ENCODE measurements at places on chromosomes 12 and 14.
A peak's percentile ranks its signal among the peaks of the same experiment; 100 is the strongest.

DNA sequence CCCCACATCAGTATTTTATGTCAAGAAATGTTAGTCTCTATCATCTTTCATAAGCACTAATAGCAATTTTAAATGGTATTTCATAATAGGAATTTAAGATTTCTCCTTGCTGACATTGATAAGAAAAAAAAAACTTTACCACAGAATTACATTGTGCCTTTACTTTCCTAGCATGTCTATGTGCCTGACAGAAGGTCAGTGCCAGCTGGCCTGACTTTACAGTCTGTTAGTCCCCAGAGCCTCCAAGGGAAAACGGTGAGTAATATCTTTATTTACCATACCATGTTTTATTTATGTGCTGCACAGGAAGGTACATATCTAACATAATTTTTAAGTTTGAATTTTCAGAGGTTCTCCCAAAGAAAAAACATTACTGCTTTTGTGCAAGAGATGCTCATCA lies 152.0 kb upstream of the AEBP2 start:
- no peak for DNase-seq

DNA sequence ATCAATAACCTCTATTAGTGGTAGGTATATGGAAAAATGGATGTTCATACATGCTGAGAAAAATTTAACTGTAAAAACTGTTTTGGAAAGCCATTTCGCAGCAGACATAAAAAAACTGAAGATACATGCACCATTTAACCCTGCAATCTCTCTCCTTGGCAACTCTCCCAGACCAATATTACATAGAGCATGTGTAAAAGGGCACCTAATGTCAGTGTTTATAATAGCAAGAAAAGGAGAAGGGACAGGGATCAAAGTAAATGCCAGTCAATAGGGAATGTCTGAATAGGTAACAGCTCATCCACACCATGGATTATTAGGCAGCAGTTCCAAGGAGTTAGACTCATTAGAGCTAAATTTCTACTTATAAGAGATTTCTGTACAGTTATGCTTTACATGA lies 77.2 kb downstream of the BTG1 start:
- DNase-seq = no peak

DNA sequence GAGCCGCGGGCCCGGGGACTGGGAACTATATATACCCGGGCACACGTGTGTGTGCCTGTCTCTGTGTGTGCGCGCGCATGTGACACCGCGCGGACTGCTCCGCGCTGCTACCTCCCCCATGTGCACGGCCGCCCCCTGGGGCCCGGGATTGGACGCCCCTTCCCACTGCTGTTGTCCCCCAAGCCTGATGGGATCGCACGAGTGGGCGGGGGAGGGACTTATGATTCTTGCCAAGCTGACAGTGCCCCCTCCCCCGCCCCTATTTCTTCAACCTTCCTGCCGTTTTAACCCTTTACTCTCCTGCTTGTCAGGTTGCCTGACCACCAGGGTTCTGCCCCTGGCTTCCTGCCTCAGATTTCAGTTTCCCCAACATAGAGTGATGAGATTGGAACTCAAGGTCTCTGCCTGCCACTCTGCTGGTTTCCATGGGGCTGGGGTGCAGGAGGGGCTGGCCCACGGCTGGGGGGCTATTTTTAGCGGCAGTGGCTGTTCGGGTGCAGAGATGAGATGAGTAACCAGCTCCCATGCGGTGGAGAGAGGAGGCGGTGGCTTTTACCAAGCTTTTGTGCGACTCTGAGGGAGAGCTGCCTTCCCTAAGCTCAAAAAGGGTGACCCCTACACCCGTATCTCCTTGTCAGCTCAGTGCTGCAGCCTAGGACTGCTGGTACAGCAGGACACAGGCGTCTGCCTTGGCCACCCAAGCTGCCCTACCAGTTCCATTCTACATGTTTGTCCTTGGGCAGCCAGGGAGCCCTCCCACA lies at the start of gene DDN:
Gene DDN, minus strand, starts transcription at position 5 of the 761 bp plus-strand sequence. CDS start 88 bp downstream, outside the sequence.
- no peak for DNase-seq

GRCh38 chr12:71447691-71448132 lies 8.1 kb downstream of the LGR5 start:
- no peak for DNase-seq

GRCh38 chr12:21502164-21502496 lies 541 bp downstream of the GOLT1B start:
- peak; percentile 4 for DNase-seq

GRCh38 chr12:80681287-80681686 lies 26.1 kb upstream of the MYF6 start:
- no peak for DNase-seq

- no peak for DNase-seq
Measured at GRCh38 chr12:39065455-39065854, 160.1 kb upstream of the CPNE8 start.

DNA sequence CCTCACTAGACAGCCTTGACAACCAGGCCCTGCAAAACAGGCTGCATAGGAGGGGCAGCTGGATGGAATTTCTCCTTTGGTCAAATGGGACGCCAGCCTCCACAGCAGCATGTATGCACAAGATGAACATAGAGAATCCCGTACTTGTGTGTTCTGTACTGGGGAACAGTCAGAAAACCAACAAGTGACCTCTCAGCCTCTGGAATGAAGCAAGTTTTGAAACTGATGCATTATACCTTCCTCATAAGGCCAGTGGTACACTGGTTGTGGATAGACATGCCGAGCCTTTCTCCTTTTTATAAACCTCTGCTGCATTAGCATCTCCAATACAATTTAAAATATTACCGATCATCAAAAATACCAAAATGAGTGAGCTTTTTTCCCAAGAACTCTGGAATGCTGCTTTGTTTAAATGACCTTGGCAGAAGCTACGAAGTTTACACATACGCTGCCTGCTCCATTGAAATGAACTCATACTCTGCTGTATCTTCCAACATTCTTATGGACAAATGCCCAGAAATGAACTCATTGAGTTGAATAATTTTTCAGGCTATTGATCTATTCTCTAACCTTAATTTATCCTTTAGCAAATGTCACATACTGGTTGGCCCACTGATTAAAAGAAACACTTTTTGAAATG lies 47.6 kb upstream of the FERMT2 start:
- no peak for DNase-seq

DNA sequence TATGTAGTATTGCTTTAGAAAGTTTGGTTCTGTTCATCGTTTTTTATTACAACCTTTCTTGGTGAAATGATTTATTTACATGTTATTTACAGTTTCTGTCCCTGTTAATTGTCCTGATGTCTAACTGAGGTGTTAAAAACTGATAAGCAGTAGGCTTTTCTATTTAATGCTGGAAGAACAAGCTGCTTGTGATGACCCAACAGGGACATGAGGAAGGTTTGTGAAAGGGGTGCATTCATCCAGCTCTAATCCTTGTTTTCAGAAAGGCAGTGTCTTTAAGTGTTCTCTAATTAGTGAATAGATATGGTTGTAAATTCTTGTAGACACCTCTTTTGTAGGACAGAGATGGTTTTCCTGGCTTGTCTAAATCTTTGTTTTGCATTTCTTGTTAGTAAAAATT lies 191.4 kb downstream of the FOXA1 start:
- no peak for DNase-seq

- no peak for DNase-seq
Measured at GRCh38 chr12:62711631-62712241, 223.2 kb downstream of the PPM1H start.

GRCh38 chr12:116837097-116837496 lies 44.1 kb downstream of the HRK start:
- DNase-seq = no peak

DNA sequence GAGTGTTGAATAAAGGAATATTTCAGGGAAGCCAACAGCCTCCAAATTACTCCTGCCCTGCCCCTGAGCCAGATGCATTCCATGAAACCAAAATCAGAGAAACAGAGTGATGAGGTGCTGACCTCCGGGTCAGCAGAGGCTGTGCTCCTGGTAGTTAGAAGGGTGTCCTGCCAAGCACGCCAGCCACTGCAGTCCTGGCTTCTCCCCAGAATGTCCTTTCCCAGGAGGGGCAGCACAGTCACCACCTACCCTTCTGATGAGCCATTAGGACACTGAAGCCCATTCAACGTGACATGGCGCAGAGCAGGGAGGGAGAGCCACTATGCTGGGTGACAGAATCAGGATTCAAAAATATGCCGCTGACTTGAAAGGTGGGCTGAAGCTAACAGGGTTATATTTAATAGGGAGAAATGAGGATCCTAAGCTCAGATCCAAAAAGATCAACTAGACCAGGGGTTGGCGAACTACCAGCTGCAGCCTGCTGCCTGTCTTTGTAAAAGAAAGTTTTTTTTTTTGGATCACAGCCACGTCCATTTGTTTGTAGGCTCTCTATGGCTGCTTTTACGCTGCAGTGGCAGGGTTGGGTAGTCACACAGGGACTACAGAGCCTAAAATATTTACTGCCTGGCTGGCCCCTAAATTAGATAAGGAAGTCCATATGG lies 34.5 kb upstream of the PLEK2 start:
- DNase-seq = no peak

DNA sequence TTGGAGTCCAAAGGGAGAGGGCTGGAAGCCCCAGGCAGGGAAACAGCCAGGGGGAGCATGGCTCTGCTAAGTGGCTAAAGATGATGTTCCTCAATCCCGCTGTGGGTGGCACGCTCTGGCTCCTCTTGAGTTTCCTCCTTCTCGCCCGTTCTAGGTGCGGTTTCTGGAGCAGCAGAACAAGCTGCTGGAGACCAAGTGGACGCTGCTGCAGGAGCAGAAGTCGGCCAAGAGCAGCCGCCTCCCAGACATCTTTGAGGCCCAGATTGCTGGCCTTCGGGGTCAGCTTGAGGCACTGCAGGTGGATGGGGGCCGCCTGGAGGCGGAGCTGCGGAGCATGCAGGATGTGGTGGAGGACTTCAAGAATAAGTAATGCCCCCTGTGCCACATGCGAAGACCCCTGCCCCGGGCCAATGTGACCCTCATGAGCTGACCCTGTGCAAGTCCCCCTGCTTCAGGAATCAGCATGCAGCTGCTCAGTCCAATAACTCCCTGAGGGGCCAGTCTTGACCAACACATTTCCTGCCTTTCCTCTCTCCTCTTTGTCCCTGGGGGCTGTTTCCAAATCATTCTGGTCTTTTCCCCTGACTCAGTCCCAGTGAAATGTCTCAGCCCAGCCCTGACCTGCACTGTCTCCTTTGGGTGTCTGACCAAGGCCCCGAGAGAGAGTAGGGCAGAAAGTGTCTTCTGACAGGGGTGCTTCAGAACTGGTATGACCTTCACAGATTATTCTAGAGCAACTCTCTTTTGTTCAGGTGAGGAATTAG lies 2.1 kb downstream of the KRT7 start:
- no peak for DNase-seq

DNA sequence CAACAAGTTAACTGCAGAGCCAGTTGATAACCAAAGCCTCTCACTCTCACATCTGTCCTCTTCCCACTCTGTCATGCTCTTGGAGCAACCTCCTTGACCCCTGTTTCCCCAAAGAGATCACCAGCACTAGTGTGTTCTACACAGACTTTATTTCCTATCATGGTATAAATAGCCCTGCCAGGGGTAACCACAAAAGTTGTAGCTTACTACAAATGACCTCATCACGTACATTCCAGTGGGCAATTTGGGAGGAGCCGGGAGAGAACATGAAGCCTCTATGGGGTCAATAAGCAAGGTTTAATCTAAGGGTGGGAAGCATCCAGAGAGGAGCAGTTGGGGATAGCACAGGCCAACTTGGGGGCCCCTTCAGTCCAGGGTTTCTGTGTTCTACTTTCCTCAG lies 186.5 kb downstream of the KCNA5 start:
- no peak for DNase-seq

- no peak for DNase-seq
Measured at GRCh38 chr12:76666290-76666835, 97.6 kb upstream of the ZDHHC17 start.

DNA sequence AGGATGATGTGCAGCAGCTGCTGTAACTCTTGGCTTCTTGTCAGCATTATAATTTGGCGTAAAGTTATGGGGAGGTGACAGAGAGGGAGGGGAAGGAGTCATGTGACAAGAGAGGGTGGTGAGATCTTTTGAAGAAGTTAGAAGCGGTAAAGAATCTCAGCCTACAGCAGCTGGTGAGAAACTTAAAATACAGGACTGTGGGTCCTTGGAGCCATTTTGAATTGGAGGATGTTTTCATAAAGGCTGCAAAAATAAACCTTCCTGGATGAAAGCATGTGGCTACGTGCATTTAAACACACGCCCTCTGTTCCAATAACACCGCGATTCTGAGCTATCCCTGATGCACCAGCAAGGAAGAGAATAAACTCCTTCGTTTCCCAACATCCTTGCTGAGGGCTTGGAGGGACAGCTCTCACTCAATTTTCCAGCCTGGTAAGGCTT lies 133.7 kb downstream of the TMEM30B start:
- no peak for DNase-seq

- DNase-seq = no peak
Measured at GRCh38 chr12:105275997-105276733, 40.2 kb upstream of the APPL2 start.

Data from GM12864 (cell line).